Pancreas (tissue), 10 donors: ENCODE measurements at places on chromosomes 4 and X.
A peak's percentile ranks its signal among the peaks of the same experiment; 100 is the strongest.

DNA sequence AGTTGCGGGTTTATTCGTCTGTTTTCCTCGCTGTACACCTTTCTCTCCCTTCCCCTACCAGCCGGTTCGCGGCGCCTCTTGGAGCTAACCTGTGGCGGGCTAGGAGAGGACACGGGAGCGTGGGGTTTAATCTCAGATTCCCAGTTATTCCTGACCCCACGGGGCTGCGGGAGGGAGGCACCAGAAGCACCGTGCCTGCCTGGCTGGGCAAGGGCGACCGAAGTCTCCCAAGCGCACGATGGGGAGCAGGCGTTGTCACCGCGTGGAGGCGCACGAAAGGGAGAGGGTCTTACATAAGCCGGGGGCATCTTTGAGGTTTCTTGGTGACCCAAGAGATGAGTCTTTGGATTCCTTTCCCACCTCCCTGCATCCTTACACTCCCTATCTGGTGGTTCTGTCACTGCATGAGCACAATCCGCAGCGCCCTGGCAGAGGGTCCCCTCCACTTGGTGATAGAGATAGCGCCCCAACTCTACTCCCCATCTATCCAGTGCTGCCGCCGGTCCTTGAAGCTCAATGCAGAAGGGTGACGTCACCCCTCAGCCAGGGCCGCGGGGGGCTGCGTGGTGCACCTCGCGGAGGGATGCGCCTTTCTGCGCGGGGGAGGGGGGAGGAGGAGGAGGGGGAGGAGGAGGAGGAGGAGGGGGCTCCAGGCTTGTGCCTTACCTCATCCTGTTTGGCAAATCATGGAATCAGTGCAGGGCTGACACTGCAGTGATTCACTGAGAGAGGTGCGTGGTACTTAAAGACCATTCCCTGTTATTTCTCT lies 793 bp downstream of the TSPAN7 start:
- H3K4me1 ChIP-seq: no peaks in the 10 kb centered on the region
- peak overlapping the region; percentile 47 for H3K4me3 ChIP-seq
- peaks cover 8% of the 10 kb centered on the region for H3K27me3 ChIP-seq
- DNase-seq: peak; percentile 68
- H3K36me3 ChIP-seq: no peaks in the 10 kb centered on the region

GRCh38 chrX:111170017-111170416 lies 74.0 kb downstream of the PAK3 start:
- no peaks in the 10 kb centered on the region for H3K27me3 ChIP-seq
- no peak overlapping the region for H3K4me3 ChIP-seq

DNA sequence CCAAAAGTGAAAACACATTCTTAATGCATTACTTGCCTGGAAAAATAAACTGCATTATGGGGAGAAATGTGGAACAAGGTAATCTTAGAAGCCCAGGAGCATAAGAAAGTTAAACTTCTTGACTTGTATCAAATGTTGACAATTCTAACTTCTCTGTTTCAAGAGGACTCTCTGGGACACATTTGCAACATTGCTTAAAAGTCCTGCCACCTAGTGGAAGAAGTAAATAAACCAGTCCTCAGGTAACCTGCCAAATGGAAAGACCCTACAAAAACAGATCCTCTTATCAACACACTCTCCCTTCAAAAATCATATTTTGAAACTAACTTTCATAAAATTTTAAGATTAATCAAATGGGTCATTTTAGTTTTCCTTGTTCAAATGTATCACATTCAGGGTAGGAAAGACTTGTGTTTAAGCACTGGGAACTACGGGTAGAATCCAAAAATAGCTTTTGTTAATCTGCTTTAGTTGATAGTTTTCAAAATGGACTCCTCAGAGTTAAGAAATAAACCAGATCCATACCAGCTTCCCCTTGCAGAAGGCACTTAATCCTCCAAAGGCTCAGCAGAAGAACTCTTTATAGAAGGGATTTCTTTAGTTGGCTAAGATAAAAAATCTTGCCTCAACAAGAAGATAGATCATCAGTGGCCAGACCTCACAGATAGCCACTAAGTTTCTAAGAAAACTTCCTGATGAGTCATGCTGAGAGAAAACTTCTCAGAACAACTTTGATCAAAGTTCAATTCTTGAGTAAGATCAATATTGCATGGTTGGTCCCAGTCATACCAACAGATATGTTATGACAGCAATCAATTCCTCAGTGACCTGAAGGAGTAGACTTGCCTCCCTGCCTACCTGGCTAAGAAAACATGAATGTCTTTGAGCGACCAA lies 141.7 kb downstream of the HHIP start:
- H3K27me3 ChIP-seq: no peaks in the 10 kb centered on the region
- H3K36me3 ChIP-seq: no peaks in the 10 kb centered on the region
- H3K4me1 ChIP-seq: peaks cover 7% of the 10 kb centered on the region
- H3K27ac ChIP-seq: no peak overlapping the region
- no peak for DNase-seq

DNA sequence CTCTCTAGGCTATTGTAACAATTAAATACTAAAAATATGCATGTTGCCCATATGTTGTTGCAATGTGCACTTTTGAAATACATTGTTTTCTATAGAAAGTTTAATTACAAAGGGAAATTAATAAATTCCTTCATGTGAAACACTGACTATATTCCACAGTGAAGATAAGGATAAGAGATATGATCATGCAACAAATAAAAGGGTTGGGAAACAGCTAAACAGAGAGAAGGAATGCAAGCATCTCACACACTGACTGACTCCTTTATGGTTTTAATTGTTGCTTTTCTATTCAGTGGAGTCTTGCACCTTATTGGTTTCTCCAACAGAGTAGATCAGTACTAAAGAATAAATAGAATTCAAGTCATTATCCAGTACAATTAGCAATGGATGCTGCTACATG lies 37.8 kb downstream of the ELOVL6 start:
- H3K27ac ChIP-seq: no peak overlapping the region
- no peaks in the 10 kb centered on the region for H3K36me3 ChIP-seq
- no peak for DNase-seq
- H3K4me3 ChIP-seq: no peak overlapping the region
- no peaks in the 10 kb centered on the region for H3K27me3 ChIP-seq

GRCh38 chrX:136780241-136780640 lies 491 bp downstream of the ARHGEF6 start:
- H3K36me3 ChIP-seq: no peaks in the 10 kb centered on the region
- H3K27ac ChIP-seq: peak overlapping the region; percentile 17
- peaks cover 8% of the 10 kb centered on the region for H3K27me3 ChIP-seq
- H3K4me1 ChIP-seq: no peaks in the 10 kb centered on the region
- no peak for DNase-seq
- no peak overlapping the region for H3K4me3 ChIP-seq

GRCh38 chrX:72536542-72536941 lies 36.1 kb downstream of the HDAC8 start:
- no peak overlapping the region for H3K4me3 ChIP-seq
- H3K27me3 ChIP-seq: no peaks in the 10 kb centered on the region
- no peaks in the 10 kb centered on the region for H3K4me1 ChIP-seq
- H3K27ac ChIP-seq: no peak overlapping the region
- no peaks in the 10 kb centered on the region for H3K36me3 ChIP-seq
